ENCODE measurements at places on chromosomes 7 and 10.

DNA sequence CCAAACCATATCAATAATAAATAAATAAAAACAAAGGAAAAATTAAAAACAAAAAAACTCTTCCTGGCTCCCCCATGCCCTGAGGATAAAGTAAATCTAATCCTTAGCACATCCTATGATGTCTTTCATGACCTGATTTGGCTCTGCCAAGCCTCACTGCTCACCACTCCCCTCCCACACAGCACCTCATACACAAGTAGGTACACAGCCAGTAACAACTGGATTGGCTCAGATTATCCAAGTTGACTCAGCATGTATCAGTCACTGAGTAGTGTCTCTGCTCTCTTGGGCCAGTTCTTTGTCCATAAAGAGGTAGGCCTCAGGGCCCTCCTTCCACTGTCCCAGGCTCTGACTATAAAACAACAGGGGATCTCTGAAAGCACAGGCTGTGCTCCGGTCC, 99.6 kb downstream of the STRA8 start:
- no peak for DNase-seq

DNA sequence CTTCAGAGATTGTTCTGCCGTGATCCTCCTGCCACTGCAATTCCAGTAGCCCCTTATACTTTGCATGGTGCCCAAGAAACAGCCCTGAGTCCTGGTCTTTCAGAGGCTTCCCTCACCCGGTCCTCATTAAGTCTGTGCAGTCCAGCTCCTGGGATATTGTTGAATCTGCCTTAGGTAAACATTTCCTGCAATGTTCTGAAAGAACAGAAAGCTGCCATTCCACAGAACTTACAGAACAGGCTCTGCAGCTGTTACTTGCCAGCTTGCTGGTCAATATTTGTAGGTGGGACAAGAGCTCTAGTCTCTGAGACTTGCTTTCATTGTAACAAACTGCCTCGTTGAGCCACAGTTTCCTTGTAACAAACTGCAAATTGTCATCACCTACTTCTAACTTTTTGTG, 115.0 kb upstream of the KIF5B start:
- DNase-seq: no peak

- no peak for DNase-seq
Observed at GRCh38 chr10:125448596-125448995, 234.4 kb downstream of the TEX36 start.

- no peak for DNase-seq
Observed at GRCh38 chr10:18229826-18230225, 89.6 kb downstream of the CACNB2 start.

DNA sequence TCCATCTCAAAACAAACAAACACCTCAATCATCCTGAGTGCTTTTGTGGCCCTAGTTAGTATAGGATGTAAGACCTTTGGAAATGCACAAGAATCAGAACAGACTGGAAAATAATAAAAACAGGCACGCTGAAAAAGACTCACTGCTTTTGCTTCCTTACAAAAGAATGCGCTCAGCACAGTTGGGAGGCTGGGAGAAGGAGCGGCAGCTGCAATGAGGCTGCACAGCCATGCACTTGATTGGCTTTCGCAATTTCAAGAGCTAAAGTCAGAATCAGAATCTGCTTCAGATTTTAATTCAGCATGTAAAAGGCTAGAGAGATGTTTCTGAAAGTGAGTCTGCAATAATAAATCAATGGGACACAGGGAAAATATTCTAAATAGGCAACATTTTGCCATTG, 97.2 kb downstream of the FRMD4A start:
- DNase-seq: no peak

DNA sequence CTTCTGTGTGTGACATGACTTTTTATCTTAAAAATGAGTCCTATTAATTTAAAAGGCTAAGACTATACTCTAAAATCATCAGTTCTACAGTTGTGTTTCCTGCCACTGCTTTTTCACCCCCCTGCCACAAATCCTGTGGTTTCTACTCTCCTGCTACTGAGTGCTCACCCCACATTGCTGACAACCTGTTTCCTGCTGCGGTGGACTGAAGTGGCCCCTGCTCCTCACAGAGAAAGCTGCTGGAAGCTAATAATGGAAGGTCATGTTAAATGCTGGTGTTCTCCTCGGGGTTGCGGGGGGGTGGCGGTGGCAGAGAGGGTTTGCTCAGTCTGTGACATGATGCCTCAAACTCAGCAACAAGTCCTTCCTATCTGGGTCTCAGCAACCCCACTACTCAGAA, 113.2 kb upstream of the INHBA start:
- DNase-seq: no peak

DNA sequence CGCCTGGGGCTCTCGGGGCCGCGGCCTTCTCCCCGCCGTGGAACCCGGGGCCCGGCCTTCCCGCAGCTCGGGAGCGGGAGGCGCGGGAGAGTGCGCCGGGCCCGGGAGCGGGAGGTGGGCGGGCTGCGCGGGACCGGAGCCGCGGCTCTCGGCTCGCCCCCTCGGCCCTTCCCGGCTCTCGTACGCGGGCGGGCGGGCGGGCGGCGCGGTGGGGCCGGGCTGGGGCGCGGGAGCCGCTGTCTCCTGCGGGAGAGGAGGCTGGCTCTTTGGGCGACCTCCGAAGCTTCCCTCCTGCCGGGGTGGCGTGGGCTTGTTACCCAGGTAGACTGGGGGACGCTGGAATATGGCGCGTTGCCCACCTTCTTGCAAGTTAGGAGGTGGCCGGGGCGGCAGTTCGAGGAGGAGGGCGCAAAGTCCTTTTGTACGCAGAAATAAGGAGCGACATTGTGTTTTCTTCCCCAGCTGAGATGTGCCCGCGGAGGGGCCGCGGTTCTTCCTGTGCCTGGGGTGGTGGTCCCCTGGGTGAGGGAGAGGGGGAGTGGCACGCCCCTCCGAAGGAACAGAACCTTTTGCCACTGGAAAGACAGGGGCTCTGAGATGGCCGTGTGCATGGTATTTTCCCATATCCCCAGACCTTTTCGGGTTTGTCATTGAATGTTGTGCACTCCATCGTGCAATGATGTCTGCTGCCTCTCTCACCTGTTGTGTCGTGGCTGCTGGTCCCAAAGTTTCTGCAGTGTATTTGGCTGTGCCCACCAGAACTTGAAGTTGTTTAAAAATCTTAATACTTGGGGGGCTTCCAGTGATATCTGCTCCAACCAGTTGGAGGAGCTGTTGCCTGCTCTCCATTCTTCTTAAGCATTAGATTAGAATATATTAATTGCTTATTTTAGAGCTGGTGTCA, 844 bp downstream of the NRF1 start:
- peak; percentile 18 for DNase-seq

GRCh38 chr10:93872375-93873158, 21.2 kb upstream of the SLC35G1 start:
- DNase-seq: peak; percentile 75
